Activated naive CD4-positive, alpha-beta T cell (primary cell): ENCODE measurements at places on chromosomes 4 and X.

- DNase-seq = no peak
These were observed 1504.8 kb downstream of the C4orf33 start for GRCh38 chr4:130600706-130601105.

GRCh38 chr4:76426272-76426671 lies 5.3 kb upstream of the CCDC158 start:
- no peak for DNase-seq

DNA sequence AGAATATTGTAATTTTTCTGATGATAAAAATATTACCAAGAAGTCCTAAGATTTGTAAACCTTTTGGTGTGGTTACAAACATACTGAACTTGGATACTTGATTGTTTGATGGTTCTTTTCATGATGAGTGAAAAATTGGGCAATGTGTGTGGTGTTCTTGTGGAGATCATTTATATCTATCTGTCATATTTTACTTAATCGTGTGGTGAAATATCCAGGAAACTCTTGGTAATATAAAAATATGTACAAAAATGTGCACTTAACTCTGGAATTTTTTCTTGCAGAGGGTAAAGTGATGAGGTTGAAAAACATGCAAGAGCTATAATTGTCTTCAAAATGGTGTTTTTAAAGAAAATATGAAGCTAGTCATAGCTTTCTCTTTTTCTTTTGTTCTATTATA lies 2.8 kb downstream of the DCUN1D4 start:
- DNase-seq = no peak

- no peak for DNase-seq
These were observed 36.0 kb downstream of the CDKL5 start for GRCh38 chrX:18461431-18461830.

DNA sequence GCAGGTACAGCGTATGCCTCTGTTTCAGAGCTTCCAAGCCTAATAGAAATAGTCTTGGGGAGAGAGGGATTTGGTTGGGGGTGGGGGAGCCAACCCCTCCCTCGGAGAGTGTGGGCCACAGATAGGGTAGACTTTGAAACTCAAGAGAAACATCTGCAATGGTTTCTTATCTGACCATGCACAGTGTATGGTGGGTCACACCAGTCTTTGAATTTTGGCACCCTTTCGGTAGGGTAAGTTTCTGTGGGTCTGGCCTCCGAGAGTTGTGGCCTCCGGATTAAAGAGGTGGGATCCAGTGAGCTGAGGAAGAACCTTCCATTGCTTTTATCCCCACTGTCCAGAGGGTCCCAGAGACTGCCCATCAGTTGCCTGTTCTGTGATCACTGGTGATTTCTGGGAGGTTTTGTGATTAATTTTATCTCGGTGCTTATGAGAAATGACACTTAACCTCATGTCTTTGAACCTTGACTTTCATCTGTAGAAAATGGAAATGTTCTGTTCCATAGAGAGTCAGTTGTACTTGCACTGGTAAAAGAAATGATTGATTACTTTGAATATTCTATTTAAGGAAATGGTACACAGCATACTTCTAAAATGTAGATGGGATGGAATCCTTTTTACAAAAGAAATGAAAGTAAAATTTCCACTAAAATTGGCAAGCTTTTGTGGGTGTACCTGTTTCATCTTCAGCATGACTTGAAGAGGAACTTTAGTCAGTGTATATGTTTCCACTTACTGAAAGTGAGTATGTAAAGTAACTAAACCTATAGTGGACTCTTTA lies 62.7 kb downstream of the TMEM131L start:
- DNase-seq = no peak

- no peak for DNase-seq
These were observed 172.4 kb upstream of the SCML1 start for GRCh38 chrX:17564689-17565409.

GRCh38 chr4:187478292-187479140 lies 517.1 kb upstream of the ZFP42 start:
- no peak for DNase-seq

DNA sequence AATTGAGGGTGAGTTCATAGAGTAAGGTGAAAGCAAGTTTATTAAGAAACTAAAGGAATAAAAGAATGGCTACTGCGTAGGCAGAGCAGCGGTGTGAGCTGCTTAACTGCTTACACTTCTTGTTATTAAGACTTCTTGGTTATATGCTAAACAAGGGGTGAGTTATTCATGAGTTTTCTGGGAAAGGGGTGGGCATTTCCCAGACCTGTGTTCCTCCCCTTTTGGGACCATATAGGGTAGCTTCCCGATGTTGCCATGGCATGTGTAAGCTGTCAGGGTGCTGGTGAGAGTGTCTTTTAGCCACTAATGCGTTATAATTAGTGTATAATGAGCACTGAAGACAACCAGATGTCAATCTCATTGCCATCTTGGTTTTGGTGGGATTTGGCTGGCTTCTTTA lies 126.5 kb downstream of the ARSF start:
- DNase-seq = no peak

DNA sequence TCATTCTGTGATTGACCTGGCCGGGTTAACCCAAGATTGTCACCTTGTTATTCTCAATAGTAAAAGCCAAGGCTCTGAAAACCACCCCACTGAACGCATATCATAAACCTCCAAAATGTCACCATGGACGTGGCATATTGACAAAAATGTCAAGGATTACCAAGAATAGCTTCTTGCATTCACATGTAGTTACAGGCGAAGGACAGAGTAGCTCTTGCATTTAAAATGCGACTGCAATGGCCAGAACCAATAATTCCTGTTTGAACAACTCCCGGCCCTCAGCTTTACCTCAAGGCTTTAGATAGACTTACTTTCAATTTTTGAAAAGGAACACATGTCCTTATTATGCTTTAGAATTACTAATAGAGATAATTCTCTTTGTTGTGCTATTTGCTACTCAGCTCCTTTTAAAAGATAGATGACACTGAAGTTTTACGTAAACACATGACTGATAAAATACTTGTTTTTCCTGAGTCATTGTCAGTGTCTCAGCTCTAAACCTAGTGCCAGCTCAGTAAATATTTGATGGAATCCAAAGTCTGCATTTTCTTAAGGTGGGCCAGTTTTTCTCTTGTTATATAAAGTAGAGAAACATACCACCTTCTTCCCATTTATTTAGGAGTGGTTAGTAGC lies 66.3 kb downstream of the CLDN34 start:
- no peak for DNase-seq

DNA sequence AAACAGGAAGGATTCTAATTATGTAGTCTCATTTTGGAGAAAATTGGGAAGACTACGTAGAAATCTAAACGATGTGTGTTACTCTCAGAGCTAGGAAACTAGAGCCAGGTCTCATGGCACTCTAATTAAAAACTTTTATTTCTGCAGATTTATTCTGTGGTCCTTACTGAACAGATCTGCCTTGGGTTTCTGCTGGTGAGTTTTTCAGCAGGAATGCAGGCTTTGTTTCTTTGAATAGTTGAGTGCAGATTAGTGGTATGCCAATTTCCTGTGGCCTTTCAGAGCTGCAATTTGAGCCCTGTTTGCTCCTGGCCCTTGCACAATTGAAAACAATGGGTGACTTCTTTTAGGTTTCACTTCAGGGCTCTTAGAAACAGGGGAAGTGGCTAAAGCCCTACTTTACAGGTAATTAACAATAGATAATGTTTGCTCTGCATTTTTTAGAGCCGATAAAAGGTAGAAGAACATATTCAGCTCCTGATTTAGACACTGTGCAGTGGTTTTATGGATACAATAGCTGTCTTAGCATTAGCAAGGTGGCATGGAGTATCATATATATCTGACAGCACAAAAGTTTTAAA lies 21.8 kb downstream of the SPRY1 start:
- no peak for DNase-seq

GRCh38 chr4:1014291-1015167 lies 3.1 kb downstream of the FGFRL1 start:
- no peak for DNase-seq

DNA sequence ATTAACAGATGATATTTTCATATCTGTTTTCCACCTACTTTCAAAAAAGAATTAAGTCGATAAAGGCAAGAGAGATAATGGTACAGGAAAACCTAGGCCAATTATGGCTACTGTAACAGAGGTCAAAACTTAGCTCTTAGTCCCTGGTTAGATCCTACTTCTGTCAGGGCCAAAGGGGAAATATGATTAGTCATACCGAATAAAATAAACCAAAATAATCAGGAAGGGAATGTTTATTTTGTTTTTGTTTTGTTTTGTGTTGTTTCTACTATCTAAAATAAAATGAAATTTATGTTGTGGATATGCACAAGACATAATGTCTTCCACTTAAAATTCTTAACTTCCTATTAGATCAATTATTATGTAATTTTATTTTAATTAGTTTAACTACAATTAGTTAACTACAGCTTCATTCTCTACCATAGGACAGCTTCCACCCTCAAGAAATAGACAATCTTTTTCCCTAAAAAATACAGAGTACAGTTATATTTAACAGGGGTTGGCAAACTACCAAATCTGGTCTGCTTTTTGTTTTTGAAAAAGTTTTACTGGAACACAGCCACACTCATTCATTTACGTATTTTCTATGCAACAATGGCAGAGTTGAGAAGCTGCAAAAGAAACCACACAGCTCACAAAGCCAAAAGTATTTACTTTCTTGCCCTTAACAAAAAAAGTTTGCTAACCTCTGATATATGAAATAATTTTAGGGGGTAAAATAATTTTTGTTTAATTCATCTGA lies 25.4 kb downstream of the TMEM47 start:
- DNase-seq = no peak

GRCh38 chr4:791252-791897 lies 34.6 kb downstream of the CPLX1 start:
- no peak for DNase-seq

- peak; percentile 1 for DNase-seq
These were observed 568.6 kb upstream of the BOD1L1 start for GRCh38 chr4:14196131-14196530.

GRCh38 chr4:53586121-53586816 lies 5.0 kb downstream of the LNX1 start:
- no peak for DNase-seq

- peak; percentile 3 for DNase-seq
These were observed 93.3 kb downstream of the SYNPO2 start for GRCh38 chr4:118981839-118982381.

DNA sequence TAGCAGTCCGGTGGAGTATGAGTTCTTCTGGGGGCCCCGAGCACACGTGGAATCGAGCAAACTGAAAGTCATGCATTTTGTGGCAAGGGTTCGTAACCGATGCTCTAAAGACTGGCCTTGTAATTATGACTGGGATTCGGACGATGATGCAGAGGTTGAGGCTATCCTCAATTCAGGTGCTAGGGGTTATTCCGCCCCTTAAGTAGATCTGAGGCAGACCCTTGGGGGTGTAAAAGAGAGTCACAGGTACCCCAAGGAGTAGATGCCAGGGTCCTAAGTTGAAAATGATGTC lies 852 bp downstream of the MAGEH1 start:
- DNase-seq = no peak

GRCh38 chr4:2441393-2442174 lies 22.8 kb downstream of the CFAP99 start:
- no peak for DNase-seq

- no peak for DNase-seq
These were observed 49.3 kb upstream of the EFHC2 start for GRCh38 chrX:44392767-44393166.

GRCh38 chr4:27635936-27636913 lies 775.6 kb downstream of the STIM2 start:
- no peak for DNase-seq

DNA sequence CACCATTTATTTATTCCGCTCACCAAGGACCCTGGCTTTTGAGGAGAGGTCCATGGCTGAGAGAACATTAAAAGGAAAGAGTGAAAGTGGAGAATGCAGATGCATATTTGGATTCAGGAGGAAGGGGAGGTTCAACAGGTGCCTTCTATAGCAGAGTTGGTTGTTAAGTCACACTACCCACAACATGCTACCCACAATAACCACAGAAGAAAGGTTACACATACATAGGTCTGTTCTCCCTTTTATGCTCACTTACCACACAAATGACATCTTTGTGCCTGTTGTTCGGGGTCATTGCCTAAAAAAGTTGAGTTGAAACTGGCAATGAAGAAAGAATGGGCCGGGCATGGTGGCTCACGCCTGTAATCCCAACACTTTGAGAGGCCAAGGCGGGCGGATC lies 587.4 kb downstream of the RPA4 start:
- no peak for DNase-seq

- no peak for DNase-seq
These were observed 708.9 kb downstream of the IL1RAPL1 start for GRCh38 chrX:29295987-29296680.
